ENCODE measurements at places on chromosomes 13 and 19. TPM values are rescaled to one million over a fixed set of nuclear protein-coding genes. Genes with fewer than 3 reads are reported as not detected.
A peak's percentile ranks its signal among the peaks of the same experiment; 100 is the strongest.

GRCh38 chr19:35846038-35846668, 6.2 kb downstream of the NPHS1 start:
- no peak for DNase-seq

DNA sequence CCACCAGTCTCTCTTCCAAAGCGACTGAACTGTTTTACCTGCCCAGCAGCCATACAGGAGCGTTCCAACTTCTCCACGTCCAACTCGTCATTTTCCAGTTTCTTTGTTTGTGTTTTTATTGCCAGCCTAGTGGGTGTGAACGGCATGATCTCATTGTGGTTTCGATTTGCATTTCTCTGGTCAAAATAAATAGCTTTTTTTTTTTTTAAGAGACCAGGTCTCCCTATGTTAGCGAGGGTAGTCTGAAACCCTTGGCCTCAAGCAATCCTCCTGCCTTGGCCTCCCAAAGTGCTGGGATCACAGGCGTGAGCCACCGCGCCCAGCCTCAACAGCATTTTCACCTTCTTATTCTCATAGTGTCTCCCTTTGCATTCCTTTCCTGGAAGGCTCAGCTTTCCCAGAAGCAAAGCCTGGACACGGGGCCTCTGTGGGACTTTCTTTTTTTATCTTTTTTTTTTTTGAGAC, 4.2 kb upstream of the JSRP1 start:
- DNase-seq, result no peak

- DNase-seq, result peak; percentile 18
These were observed 53.9 kb upstream of the GAS6 start for GRCh38 chr13:113917594-113918371.

DNA sequence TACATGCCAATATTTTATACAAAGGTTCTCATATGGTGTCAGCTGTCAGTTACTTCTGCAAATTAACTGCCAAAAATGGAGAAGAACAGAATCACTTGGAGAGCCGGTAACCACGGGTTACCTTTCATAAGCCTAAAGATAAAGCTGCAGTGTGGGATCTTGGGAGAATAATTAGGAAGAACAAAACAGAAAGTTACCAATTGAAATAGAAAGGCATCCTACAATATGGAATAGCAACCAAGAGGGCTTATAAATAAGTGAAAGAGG, 74.2 kb downstream of the TSHZ3 start:
- DNase-seq, result no peak

GRCh38 chr19:40801426-40802299, 2.7 kb downstream of the EGLN2 start:
- no peak for DNase-seq

DNA sequence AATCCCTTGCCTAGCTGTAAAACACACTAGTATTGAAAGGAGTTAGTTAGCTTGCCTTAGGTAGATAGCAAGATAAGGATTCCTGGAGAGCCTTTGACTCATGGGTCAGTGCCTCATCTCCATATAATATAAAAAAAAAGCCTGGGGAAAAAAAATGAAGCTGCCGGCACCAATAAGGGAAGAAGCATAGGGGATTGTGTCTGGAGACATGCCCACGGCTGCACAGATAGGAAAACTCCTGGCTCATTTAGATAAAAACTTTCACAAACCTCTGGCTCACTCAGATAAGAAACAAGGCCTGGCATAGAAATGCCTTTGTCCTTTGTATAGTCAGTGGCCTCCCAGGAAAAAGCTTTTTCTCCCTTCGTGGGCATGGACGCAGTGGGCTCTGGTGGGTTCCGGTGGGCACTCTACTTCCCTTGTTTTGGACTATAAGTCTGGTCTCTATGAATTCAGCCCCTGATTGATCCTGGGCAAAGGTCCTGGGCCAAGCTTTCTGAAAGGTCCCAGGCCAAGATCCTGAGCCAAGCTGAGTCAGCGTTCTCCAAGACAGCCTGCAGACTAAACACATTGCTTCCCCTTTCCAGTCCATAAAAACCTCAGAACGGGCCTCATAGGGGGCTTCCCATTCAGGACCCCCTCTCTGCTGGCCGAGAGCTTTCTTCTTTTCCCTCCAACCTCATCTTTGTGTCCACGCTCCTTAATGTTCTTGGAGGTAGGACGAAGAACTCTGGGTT, 4.9 kb upstream of the OR7A17 start:
- no peak for DNase-seq

DNA sequence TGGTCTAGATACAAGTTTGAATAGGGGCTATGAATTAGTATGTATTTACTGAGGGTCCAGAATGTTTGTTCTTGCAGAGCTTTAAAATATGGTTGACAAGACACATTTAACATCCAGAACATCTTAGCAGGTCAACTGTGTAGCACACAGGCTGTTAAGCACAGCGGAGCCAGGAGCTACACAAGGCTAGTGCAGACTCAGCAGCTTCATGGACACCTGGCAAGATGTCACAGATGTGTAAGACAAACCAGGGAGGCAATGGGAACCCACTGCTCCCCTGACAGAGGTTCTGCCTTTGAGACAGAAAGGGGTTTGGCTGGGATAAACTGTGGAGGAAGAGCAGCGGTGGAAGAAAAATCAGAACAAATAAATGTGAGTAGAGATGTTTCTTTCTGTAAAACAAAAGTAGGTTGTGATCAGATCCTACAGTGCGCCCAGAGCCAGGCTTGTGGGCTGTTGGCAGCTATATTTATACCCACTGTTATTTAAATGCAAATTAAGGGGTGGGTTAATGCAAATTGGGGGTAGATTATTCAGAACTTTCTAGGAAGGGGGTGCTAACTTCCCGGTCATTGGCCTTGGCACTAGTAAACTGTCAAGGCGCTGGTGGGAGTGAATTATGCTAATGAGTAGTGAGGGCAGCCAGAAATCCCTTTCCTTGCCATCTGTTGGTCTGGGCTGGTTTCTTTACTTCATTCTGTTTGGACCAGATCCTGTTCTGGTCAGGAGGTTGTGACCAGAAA, 33.0 kb downstream of the MIPEP start:
- no peak for DNase-seq

DNA sequence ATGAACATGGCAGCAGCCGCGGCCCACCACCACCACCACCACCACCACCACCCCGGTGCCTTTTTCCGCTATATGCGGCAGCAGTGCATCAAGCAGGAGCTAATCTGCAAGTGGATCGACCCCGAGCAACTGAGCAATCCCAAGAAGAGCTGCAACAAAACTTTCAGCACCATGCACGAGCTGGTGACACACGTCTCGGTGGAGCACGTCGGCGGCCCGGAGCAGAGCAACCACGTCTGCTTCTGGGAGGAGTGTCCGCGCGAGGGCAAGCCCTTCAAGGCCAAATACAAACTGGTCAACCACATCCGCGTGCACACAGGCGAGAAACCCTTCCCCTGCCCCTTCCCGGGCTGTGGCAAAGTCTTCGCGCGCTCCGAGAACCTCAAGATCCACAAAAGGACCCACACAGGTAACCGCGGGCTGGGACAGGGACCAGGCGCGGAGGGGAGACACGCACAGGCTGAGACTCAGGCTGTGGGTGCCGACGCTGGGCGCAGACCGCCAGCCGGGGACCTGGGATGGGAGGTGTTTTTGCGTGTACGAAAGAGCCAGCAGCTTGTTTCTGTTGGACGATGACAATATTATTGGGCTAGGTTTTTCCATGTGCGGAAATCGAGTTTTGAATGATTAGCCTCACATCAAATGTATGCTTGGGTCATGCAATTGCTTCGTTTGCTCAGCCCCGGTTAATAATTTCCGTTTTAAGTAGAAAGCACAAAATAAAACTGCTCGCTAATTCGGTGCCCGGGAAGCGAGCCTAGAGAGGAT, 1.3 kb downstream of the ZIC2 start:
- no peak for DNase-seq

DNA sequence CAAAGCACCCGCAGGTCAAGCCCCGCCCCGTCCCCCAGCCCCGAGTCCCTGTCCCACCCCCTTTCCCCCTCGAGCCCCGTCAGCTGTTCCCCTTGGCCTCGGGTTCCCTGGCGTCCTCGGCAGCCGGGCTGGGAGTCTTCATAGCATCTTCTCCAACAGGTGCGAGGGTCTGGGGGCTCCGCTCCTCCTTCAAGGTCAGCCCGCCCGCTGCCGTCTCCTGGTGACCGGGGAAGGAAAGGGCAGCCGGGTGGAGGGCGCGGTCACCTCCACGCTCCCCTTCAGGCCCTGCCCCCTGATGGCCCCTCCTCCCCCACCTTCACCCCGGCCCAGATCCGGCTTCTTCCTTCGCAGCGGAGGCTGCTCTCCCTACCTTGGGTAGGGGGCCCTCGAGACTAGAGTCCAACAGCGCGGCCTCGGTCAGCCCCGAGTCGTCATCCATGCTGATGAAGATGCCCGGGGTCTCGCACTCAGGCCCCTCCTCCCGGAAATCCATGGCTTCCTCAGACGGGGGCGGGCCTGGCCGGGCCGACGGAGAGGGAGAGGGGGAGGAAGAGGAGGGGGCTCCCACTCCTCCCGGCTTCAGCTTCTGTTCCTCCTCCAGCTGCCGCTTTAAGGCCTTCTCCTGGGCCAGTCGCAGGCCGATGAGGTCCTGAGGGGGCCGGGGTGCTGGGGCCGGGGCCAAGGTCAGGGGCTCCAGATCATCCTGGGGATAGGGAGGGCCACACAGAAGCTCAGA, 541 bp upstream of the RSPH6A start:
- no peak for DNase-seq

DNA sequence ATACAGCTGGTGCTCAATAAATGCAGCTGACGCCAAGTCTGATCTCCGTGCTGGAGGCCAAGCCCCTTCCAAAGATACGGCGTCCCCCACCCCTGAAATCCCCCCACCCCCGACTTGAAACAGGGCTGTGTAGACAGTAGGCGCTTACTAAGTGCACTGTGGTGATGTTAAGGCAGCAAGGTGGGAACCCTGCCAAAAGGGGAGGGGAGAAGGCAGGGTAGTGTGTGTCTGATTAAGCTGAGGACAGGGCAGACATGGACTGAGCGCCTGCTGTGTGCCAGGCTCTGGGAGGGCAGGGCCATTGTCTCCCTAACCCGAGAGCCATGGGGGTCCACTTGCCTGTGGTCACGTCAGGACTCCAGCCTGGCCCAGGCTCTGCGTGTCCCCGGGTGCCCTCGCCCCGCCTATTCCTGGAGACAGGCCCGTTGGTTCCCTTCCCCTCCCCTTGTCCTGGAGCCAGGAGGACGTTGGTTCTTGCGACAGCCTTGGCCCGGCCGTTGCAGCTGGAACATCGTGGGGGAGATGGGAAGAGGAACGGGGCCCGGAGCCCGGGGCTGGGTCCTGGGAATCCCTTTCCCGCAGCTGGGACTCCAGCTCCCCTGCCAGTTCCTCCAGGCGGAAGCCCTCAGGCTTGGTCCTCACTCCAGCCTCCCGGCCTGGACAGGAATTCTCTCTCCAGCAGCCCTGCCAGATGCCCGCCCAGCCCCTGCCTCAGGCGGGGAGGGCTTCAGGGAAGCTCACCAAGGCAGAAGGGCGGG, 1.7 kb upstream of the ELANE start:
- peak; percentile 91 for DNase-seq

DNA sequence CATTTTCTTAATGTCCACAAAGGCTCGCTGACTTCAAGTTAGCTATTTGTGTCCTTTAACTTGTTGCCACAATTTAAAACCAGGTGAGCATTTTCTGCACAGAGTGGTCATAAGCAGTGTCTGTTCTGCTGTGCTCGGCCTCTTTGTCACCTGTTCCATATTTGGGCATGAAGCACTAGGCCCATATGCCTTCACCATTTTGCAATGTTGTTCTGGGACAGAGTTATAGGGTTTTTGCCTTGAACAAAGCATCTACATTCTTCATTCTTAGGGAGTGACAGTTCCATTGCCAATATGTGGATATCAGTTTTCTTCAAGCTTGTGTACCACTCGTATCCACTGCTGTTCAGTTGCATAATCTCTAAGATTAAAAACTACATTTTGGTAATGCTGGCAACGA, 56.1 kb downstream of the LRCH1 start:
- DNase-seq, result no peak

DNA sequence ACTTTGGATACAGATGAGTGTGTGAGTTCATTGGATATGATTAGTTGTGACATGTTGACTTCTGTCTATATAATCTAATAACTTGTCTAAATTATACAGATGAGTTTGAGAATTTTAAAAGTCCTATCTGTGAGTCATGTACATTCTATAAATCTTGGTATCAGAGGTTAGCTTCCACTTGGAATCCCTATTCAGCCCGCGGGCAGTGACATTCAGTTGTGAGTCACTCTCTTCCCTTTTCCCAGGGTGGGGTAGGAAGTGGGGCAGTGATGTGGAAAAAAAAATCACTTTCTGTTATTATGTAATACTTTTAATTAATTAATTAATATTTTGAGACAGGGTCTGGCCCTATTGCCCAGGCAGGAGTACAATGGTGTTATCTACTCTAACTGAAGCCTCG, 33.0 kb upstream of the ZNF808 start:
- no peak for DNase-seq

DNA sequence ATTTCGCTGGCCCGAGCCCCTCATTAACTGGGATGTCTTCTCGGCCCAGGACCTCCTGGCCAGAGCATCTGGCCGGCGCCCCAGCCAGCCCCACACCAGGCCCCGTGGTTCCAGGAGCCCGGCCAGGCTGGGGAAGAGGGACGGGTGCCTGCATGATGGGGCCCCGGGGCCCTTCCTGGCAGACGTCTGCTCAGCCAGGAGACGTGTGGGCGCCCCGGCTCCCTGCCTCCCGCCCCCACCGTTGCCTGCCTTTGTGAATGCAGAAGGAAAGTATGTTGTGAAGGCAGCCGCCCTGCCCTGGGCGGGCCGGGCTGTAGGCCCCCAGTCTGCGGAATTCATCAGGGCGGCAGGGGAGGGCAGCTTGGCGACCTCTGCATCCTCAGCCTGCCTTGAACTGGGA, 4.4 kb upstream of the COMP start:
- no peak for DNase-seq

DNA sequence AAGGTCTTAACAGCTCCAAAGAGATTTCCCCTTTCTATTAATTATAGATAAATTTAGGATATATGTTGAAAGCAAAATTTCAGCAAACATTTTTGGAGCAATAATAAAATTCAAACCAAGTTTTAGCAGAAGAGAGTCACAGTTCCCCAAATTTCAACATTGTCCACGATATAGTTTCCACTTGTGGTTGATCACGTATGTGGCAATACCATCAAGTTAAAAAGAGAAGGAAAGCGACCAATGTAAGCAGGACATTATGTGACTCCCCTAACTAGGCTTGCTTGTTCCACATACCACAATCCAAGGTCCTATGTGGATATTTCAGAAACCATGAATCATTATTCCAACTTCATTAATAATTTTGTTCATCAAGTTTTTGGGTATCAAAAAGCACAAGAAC, 52.8 kb downstream of the ELF1 start:
- no peak for DNase-seq

- no peak for DNase-seq
These were observed 1.4 kb downstream of the STK11 start for GRCh38 chr19:1206864-1207450.

DNA sequence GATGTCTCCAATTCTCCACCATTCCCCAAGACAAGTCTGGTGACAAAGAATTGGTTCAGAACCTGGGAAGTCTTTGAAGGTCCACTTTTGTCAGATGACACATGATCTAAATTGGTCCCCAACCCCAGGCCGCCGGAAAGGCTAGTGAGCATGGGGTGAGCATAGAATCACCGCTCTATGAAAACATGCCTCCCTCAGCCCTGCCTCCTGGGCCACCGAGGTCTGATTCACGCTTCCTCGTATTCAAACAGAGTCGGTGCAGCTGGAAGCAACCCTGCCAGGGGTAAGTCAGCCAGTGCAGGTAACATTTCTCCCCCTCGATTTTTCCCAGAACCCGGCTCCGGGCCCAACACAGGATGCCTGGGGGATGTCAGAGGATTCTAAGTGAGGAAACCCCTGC, 33.9 kb upstream of the KLF2 start:
- no peak for DNase-seq

The LRCH1 gene
- 6.0 TPM for total RNA-seq

The ZNF534 gene
- not detected for total RNA-seq

The GJB6 gene
- not detected for total RNA-seq

The MAB21L1 gene
- total RNA-seq, result not detected

The KASH5 gene
- total RNA-seq, result not detected

The CD79A gene
- total RNA-seq, result 0.55 TPM

The SELENOV gene
- not detected for total RNA-seq

The COLGALT1 gene
- total RNA-seq, result 31.5 TPM

Measured in left lobe of liver (tissue), 2 donors.